ENCODE measurements at places on chromosomes 12 and 14. TPM values are rescaled to one million over a fixed set of nuclear protein-coding genes. Genes with fewer than 3 reads are reported as not detected.

The TPH2 gene
- not detected for total RNA-seq

The PLBD1 gene
- total RNA-seq, result 5.1 TPM

The MMP19 gene
- total RNA-seq, result not detected

The SNRPF gene
- 30.2 TPM for total RNA-seq

The NDRG2 gene
- total RNA-seq, result 29.8 TPM

The P2RX2 gene
- total RNA-seq, result not detected

The CLEC14A gene
- total RNA-seq, result not detected

The GPX2 gene
- not detected for total RNA-seq

The SLC5A8 gene
- total RNA-seq, result not detected

The SLC10A1 gene
- total RNA-seq, result not detected

The TOMM20L gene
- total RNA-seq, result not detected

The FOXG1 gene
- not detected for total RNA-seq

The ACTR6 gene
- 24.9 TPM for total RNA-seq

The ANKRD33 gene
- not detected for total RNA-seq

The RDH5 gene
- 12.9 TPM for total RNA-seq

The FIGNL2 gene
- 0.42 TPM for total RNA-seq

The DBX2 gene
- total RNA-seq, result not detected

The TTLL5 gene
- total RNA-seq, result 26.0 TPM

The CHFR gene
- 94.5 TPM for total RNA-seq

The HNF1A gene
- total RNA-seq, result not detected

The KRT80 gene
- not detected for total RNA-seq

The CIROP gene
- total RNA-seq, result not detected

The DTX1 gene
- total RNA-seq, result 27.7 TPM

The AMDHD1 gene
- 0.47 TPM for total RNA-seq

The IGF1 gene
- not detected for total RNA-seq

The NEUROD4 gene
- total RNA-seq, result not detected

The HVCN1 gene
- total RNA-seq, result 8.8 TPM

The TEAD4 gene
- not detected for total RNA-seq

The CCDC184 gene
- total RNA-seq, result 7.5 TPM

The PMCH gene
- not detected for total RNA-seq

The CISTR gene
- total RNA-seq, result not detected

The KRT6C gene
- not detected for total RNA-seq

The TAS2R46 gene
- total RNA-seq, result 2.2 TPM

The CMA1 gene
- total RNA-seq, result not detected

The TMPRSS12 gene
- total RNA-seq, result not detected

The PPM1H gene
- not detected for total RNA-seq

The IRAK3 gene
- 1.5 TPM for total RNA-seq

The ETFRF1 gene
- 23.2 TPM for total RNA-seq
